OCI-LY7 (cell line): ENCODE measurements at places on chromosomes 1 and 21.

GRCh38 chr21:26282058-26282457 lies 111.5 kb upstream of the APP start:
- DNase-seq = no peak

DNA sequence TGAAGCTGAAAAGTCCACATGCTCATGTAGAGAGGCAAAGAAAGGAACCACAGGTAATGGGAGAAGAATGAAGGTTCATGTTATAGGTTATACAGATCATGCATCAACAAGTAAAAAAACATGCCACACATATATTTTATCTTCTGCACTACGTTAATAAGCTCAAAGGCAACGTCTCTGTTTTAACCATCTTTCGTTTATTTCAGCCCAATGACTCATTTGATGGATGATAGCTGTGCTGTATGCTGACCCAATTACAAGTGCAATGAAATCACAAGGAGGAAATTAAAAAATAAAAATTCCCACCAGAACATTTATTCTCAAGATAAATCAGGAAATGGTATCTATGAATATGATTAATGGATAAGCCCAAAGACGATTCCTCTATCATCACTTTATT lies 24.6 kb downstream of the XCL1 start:
- no peak for DNase-seq

DNA sequence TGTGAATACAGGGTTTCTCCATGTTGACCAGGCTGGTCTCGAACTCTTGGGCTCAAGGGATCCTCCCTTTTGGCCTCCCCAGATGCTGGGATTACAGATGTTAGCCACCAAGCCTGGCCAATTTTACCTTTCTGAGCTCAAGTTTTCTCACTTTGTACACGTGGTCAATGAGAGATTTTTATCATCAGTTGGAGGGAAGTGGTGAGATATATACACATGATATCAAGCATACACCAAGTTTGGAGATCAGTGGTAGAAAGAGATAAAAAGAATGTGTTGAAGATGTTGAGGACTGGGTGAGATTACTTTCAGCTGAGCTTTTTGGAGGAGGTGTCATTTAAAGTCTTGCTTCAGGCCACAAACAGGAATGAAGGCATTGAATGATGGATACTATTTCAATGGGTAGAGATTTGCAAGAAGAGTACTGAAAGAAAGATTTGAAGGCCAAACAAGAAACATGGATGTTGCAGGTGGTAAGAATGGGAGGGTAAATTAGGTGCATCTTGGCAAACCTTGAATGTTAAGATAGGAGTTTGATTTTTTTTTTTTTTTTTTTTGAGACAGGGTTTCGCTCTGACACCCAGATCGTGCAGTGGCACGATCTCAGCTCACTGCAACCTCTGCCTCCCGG lies 3.0 kb upstream of the SESN2 start:
- no peak for DNase-seq

DNA sequence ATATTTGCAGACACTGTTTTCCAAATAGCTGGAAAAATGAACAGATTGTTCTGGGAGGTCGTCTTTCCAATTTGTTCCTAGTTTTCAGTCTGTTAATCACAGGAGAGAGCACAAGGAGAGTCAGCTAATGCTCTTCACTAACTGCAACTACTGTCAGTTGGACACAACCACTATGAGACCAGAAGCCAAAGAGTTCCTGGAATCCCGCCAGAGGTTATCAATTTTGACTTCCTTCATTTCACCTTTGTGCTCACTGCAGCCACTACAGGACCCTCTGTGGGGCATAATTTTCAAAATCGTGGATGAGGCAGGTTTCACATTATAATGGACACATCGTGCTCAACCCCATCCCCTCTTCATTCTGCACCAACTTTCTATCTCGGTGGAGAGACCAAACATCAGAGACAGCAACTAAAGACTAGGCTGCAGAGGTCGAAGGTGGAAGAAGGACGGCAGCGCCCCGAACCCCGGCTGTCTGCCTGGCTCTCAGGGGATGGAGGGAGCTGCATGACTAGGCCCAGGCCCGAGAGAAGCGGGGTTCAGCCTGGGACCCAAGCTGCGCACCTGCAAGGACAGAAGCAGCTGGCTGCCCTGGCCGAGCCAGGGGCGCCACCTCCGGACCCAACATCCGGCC lies 602 bp downstream of the KIAA0319L start:
- DNase-seq = peak; percentile 39

GRCh38 chr1:31380181-31380580 lies 7.3 kb upstream of the FABP3 start:
- no peak for DNase-seq

GRCh38 chr1:161505686-161506085 lies 429 bp downstream of the FCGR2A start:
- DNase-seq = no peak

DNA sequence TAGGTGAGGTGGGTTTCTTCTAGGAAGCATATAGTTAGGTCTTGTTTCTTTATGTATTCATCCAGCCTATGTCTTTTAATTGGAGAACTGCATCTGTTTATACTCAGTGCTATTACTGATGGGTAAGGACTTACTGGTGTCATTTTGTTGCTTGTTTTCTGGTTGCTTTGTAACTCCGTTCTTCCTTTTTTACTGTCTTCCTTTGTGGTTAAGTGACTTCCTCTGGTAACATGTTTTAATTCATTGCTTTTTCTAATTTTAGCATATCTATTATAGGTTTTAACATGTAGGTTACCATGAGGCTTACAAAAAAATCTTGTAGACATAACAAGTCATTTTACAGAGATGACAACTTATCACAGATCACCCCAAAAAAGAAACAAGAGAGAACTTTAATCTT lies 160.8 kb downstream of the VAV3 start:
- peak; percentile 64 for DNase-seq

- no peak for DNase-seq
Observed at GRCh38 chr1:109712321-109712864, 342 bp downstream of the GSTM5 start.

DNA sequence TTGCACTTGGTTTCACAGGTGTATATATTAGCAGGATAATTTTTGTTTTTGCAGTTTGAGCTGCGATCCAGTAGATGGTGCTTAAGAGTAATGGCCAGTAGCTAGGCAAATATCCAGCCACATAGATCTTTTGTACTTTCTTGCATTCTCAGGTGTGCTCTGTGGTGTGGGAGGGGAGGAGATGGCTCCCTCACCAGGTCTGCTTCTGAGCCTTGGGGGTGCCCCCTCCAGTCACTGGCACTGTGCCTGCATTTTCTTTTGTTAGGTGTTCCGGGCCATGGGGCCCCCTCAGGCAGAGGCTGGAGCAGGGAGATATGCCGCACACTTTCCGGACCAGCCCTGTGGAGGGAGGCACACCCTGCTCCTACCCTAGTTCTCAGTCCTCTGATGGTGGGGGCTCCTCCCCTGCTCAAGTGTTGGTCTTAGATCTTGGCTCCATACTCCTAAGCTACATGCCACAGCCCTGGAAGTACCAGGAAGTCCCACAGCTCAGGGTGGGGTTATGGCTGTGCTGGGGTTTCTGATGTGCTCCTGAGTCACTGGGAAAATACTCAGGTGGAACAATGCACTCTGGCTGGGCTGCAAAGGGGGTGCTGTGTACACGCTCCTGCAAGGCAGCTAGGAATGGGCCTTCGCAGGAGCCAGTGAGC lies 197.6 kb upstream of the DMRTA2 start:
- DNase-seq = peak; percentile 24

DNA sequence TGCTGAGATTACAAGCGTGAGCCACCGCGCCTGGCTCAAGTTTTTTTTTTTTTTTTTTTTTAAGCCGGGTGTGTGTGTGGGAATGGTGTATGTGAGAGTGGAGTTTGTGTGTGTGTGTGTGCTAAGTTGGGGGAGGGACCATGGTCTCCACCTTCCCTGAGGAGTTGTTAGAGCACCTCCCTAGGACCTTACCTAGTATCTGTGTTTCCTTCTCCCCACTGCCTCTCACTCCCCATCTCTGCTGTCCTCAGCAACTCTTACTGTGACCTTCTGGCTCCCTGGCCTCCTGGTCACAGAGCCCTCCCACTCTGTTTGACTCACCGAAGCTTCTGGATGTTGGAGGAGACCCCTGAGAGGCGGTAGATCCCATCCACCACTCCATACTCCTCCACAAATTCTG lies 10.4 kb downstream of the ARHGAP30 start:
- no peak for DNase-seq

DNA sequence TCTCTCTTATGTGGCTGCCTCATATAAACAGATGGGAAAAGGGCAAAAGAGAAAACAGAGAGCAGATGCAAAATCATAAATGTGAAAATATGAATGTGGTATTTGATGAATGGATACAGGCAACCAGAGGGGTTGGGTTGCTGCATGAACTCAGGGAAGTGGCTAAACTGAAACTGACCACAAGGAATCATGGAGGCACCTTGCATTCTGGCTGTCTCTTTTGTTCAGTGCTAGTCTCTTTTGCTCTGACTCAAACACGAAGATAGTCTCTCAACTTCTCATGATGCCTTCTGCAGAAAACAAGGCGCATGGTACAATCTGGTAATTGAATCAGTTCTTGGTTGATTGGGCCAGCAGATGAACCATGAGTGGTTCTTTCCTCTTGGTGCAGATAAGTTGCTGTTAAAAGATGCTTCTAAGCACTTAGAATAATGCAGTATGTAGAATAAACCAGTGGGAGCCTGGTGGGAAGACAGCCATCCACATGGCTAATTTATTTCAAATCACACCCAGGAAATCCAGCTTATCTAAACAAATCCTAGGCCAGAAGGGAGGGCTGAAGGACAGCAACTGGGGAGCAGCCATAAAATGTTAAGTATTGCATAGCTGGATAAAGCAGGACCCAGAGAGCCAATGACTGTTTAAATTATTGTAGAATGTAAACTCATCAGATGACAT lies 64.2 kb downstream of the HLX start:
- no peak for DNase-seq

DNA sequence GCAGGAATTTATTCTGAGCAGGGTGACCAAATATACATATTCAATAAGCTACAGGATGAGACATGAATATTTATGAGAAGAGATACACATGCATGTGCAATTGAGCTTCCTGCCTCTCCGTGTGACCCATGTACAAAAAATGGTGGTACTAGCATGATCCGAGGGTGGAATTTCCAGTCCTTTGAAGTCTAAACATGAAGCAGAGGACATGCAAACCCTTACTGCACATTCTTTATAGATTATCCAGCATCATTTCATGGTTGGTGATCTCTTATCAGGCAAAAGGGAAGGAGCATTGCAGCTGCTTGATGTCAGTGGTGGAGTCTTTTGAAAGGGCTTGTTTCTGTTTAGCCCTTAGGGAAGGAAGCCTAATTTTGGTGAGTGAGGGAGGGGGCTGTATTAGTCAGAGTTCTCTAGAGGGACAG lies 448.6 kb downstream of the SETD4 start:
- no peak for DNase-seq

- DNase-seq = no peak
Observed at GRCh38 chr1:65344171-65344814, 35.0 kb downstream of the DNAJC6 start.

GRCh38 chr1:227576189-227576588 lies 12.8 kb downstream of the ZNF678 start:
- no peak for DNase-seq

DNA sequence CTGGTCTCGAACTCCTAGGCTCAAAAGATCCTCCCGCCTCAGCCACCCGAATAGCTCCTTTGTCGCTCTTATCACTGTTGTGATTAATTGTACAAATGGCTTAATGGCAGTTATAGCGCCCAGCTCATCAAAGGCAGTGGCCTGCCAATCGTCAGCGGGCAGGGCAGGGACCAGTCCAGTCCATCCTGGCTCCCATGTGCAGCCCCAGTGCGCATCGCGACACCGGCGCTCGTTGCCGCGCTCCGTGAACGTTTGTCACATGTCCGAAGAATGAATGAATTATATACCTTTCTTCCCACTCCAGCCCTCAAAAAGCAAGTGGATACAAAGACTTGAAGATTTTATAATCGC lies 18.4 kb downstream of the MTX1 start:
- DNase-seq = peak; percentile 62

DNA sequence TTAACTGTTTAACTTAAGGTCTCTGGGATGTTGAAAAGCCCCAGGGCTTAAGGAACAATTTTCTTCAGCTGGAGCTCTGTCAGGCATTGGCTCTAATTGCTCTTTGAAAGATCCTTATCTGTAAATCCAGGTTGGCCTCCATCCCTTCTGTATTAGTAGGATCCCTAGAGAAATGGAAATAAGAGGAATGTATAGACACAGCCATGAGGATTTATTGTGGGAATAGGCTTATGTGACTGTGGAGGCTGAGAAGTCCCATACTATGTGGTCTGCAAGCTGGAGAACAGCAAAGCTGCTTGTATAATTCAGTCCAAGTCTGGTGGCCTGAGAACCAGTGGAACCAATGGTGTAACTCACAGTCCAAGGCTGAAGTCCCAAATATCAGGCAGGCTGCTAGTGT lies 47.6 kb upstream of the VAV3 start:
- DNase-seq = no peak

DNA sequence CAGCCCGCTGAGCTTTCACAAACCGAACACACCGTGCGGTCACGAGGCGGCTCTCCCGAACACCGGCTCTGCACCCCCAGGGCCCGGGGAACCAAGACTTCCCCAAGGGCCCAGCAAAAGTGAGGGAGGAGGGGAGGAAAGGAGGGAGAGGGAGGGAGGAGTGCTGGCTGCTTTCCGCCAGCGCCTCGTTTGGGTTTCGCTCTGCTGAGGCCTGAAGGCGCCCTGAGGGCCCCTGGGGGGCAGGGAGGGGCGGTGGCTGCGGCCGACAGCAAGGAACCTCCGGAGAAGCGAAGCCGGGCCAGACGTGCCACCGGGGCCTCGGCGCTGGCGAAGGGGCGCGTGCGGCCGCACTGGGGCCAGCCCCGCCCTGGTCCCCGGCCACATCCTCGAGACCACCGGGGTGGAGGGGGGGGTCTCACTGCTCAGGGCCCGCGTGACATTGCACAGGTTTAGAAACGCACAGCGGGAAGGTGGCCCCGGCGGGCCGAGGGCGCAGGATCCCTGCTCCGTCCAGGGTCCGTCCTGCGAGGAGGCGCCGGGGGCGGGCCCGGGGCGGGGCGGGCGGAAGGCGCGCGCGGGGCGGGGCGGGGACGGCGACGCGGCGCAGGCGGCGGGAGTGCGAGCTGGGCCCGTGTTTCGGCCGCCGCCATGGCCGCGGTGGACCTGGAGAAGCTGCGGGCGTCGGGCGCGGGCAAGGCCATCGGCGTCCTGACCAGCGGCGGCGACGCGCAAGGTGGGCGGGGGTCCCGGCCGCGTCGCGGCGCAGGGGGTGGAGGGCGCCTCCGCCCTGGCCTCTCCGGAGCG lies at the start of gene PFKL:
TSS of gene PFKL (plus strand) at position 596 of the 804 bp plus-strand sequence. CDS start at position 649, 53 bp downstream.
- DNase-seq = peak; percentile 81

GRCh38 chr1:33841494-33841893 lies 22.4 kb upstream of the HMGB4 start:
- no peak for DNase-seq

- DNase-seq = no peak
Observed at GRCh38 chr1:53987880-53988279, 30.1 kb downstream of the LDLRAD1 start.

DNA sequence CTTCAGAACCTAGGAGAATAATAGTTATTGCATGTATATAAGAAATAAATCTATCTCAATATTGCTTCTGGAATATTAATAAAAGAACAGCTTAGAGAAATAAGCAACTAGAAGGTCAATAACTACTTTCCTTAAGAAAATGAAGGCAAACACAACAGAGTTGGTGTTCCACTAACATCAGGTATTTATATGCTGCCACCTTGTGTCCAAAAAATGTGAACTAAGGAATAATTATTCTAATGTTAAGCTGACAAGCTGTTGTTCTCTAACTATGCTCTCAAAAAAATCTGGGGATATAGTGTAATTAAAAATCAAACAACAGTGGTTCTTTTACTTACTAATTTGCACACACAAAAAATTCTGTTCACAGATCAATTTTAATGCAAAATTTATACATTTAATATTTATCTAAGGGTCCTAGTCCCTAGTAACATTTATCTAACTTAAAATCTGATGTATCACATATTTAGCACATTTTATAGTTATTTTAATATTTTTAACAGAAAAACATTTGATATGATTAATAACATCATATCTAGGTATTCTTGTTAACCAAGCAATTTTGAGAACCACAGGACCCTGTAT lies 39.6 kb downstream of the UCHL5 start:
- DNase-seq = peak; percentile 60
